ENCODE measurements at places on chromosomes 6 and 20.

DNA sequence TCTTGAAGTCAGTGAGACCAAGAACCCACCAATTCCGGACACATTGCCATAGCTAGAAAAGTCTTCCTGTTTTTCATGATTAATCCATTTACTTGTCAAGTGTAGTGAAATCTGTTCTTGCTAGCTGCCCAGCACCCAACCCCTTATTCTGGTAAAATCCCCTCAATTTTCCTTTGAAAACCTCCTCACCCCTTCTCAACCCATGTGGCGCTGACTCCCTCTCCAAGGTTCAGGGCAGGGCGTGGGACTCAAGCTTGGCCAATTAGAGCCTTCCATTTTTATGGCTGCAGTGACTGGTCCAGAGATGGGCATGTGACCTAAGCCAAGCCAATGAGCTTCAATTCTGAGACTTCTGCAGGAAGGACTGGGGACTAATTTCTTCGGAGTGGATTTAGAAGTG, 9.8 kb upstream of the ZBP1 start:
- no peak for DNase-seq

GRCh38 chr6:143167224-143167623, 106.5 kb downstream of the AIG1 start:
- DNase-seq = no peak

- no peak for DNase-seq
These were observed 2.5 kb downstream of the TTPAL start for GRCh38 chr20:44478206-44478605.

- no peak for DNase-seq
These were observed 134.4 kb upstream of the COL21A1 start for GRCh38 chr6:56381801-56382251.

- no peak for DNase-seq
These were observed 49.3 kb downstream of the LYRM4 start for GRCh38 chr6:5211492-5211891.

GRCh38 chr6:117496383-117496990, 14.0 kb downstream of the DCBLD1 start:
- no peak for DNase-seq

GRCh38 chr6:167295495-167296292, 4.6 kb downstream of the UNC93A start:
- no peak for DNase-seq

GRCh38 chr6:71321314-71321713, 32.7 kb downstream of the OGFRL1 start:
- no peak for DNase-seq

GRCh38 chr20:46708172-46708860, 1.1 kb upstream of the SLC2A10 start:
- DNase-seq = no peak

DNA sequence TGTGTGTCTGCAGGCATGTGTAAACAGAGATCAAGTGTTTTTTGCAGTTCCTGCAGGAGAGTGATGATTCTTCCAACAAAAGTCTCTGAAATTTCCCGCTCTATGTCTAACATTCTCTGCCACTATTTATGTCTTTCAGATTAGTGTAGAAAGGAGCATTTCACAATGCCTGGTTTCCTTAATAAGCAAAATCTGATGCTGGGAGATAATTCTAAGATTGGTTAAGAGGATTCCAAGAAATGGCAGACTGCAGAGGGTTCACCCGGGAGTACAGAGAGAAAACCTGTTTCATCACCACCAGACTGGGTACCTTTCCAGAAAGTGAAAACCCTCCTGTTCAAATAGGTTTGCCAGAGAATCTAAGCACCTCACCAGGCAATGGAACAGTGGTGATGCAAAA, 62.7 kb downstream of the FOXC1 start:
- no peak for DNase-seq

DNA sequence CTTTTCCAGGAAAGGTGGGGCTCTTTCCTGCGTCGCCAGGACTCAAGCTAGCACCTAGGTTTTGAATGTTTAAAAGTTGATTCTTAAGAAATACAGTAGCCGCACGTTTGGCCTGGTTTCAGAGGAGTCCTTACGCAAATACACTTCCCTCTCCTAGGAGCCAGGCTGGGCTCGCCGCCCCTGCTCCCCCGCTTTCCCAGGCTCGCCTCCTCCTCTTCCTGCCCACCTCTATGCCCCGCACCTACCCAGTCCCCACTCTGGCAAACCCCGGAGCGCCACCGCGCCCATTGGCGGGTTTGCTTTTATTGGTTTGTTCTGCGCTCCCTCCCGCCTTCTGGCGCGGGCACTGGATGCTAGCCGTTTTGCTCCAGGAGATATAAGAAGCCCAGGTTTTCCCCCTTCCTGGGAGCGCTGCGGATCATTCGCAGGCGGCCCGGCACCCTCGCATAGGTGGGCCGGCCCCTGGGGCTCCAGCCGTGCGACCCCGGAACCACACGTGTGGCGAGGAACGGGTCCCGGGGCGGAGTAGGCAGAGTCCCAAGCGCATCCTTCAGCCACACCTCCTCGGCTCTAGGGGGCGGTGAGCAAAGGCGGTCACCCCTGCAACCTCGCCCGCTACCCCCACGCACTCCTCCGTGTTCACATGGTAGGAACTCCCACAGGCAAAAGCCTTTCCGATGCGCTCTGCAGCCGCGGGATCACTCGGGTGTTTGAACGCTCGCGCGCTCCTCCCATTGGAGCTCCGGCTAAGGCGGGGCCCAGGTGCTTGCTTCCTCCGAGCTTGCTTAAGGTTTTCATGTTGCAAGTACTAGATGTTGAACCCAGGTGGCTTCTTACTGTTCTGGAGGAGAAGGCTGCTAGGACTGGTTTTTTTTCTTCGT, 119.0 kb downstream of the RTN4IP1 start:
- no peak for DNase-seq

DNA sequence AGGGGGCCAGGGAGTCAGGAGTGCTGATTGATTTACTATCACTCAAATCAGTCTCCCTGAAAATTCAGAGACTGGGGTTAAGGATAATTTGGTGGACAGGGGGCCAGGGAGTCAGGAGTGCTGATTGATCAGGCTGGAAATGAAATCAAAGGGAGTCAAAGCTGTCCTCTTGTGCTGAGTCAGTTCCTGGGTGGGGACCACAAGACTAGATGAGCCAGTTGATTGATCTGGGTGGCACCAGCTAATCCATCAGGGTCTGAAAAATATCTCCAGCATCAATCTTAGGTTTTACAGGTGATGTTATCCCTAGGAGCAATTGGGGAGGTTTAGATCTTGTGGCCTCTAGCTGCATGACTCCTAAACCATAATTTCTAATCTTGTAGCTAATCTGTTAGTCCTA, 6.1 kb upstream of the AFG1L start:
- DNase-seq = no peak

DNA sequence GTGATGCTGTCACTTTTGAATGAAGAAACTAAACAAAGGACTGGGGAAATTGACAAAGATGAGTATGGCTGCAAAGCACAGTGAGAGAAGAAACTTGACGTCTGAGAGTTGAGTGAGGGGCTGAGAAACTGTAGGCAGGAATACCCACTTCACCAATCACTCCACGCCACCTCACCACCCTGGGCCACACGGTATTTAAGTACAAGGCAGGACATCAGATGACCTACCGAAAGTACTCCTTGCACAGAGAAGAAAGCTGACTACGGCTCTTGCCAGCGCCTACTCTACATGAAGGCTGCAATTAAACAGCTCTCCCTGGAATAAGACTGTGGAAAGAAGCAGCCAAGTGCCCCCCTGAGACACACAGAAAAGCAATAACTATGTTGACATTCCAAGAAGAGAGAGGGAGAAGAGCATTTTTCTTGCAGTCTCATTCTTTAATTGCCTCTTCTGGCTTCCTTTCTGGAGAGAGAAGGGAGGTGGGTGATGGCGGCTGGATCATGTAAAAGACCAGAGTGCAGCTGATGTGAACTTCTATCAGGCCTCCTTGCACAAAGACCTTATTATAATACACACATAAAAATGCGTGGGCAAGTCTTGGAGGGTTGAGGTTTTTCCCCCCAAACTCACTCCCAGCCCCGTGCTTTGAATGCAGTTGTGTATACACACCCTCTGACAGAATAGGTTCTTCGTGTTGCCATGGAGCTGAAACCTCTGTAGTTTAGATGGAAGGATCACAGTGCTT, 44.6 kb downstream of the HIVEP2 start:
- no peak for DNase-seq

GRCh38 chr6:72622094-72622940, 453 bp downstream of the KCNQ5 start:
- DNase-seq = no peak

DNA sequence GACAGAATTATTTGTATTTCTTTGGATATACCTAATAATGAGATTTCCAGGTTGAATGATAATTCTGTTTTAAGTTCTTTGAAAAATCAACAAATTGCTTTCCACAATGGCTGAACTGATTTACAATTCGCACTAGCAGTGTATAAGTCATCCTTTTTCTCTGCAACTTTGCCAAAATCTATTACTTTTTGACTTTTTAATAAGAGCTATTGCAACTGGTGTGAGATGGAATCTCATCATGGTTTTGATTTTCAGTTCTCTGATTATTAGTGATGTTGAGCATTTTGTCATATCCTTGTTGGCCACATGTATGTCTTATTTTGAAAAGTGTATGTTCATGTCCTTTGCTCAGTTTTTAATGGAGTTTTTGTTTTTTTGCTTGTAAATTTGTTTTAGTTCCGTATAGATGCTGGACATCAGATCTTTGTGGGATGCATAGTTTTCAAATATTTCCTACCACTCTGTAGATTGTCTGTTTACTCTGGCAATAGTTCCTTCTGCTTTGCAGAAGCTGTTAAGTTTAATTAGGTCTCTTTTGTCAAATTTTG, 409.8 kb upstream of the CITED2 start:
- DNase-seq = no peak

DNA sequence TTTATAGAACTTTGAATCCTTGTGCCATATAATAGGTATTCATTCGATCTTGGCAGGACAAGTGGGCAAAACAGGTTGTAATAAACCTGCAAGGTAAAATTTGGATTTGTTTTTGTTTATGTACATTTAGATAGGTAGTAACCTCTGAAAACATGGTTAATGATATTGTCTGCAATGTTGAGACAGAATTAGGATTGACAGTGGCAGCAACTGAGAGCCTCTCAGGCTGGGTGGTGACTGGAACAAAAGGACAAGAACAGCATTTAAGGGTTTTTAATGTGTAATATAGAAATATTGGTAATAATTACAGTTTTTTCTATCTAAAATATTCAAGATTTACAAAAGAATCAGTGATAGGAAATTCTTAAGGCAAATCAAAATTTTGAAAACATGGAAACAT, 382.0 kb downstream of the TFAP2B start:
- no peak for DNase-seq

DNA sequence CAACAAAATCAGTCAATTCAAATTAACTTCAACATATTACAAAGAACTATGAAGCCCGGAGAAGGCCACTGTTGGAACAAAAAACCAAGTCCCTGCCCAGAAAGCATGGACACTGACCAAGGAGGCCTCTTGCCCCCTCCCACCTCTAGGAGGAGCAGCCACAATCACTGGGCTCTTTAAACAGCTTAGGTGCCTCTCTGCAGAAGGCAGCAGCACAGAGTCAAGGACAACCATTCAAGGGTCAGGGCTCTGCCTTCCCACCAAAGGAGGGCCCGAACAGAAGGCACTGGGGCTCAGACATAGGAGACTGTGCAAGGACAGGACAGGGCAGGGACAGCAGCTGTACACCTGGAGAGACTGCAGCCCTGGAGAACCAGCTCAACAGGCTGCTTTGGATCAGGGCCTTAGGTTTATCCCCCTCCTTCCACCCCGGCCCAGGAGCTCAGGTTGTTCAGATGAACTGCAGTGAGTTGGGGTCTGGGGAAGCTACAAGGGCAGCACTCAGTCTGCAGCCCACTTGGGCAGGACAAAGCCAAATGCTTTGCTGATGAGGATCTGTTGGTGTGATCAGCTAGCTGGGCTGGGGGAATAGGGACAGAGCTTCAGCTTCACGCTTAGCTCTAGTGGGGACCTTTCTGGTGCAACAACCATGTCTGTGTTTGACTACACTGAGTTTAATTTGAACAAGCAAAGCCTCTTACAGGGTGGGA, 17.8 kb downstream of the TOMM34 start:
- DNase-seq = no peak

DNA sequence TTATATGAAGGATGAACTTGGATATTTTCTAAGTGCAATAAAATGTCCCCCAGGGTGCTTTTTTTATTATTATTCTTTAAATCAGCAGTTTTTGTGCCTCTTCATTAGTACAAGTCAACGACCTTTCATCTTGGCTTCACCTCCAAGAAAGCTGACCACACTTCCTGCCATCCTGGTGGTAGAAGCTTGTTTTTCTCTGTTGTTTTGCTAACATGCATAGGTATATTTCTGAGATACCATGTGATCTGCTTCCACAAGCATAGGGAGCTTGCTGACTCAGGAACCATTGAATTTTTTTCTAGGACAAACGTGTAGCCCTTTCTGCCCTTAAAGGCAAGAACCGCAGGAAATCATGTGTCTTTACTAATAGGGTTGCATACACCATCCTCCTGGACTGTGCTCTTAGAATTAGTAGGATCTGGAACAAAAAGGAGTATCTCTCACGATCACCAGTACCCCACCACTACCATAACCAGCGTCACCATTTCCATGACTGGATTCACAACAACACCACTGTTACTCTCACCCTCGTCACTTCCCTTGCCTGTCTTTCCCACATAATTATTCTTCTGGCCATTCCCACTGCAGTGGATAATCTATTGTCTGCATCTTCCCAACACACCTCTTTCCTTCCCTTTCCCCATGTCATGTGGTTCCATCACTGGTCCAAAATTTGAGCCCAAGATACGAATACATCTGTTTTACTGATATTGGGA, 207.1 kb downstream of the MAFB start:
- no peak for DNase-seq

- no peak for DNase-seq
These were observed 844 bp downstream of the WFDC2 start for GRCh38 chr20:45470262-45470931.

DNA sequence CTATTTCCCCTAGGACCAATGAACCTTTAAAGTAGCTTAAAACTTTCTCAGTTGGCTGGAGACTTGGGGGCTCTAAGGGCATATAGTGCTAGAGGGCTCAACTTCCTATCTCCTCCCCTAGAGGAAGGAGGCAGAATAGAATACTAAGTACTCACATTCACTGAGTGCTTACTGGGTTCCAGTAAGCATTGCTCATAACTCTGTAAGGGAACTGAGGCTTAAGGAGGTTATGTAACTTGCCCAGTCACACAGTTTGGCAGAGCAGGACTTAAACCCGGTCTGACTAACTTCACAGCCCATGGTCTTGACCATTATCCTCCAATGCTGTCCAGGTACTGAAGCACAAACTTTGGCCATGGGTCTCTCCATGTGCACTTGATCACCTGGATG, 12.5 kb downstream of the SESN1 start:
- no peak for DNase-seq

- DNase-seq = no peak
These were observed 6.9 kb upstream of the MOCS1 start for GRCh38 chr6:39941138-39941537.

GRCh38 chr6:144340541-144341371, 55.6 kb downstream of the UTRN start:
- DNase-seq = no peak

Measured in NCI-H187 treated with DMSO at 0.1 percent for 48 hours (cell line).